Sigmoid colon (tissue), 7 donors: ENCODE measurements at places on chromosomes 1 and 21.
A peak's percentile ranks its signal among the peaks of the same experiment; 100 is the strongest.

DNA sequence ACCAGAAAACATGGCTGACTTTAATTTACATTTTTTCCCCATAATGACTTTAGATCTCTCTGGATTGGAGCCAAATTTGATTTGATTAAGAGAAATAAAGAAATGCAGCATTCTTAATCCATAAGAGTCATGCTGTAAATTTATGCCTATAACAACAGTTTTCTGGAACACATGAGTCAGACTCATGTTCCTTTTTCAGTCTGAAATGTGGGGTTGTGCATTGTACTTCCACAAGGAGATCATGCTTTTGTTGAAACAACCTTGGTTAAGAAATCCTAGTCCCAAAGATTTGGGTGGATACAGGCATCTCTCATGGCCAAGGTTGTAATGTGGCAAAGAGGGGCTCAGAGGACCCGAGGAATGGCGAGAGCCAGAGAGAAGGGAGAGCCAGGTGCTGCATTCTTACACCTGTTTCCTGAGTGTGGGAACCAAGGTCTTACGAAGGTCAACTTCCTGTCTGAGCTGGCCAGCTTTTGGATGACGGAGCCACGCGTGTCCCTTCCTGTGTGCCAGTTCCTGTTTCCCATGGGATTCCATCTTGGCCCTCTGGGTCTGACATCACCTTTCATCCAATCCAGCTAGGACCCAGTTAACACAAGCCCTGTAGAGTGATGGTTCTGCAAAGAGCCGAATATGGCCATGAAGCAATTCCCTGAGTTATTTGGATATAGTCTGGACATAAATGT lies 23.1 kb downstream of the CLDN14 start:
- H3K4me1 ChIP-seq, result no peaks in the 10 kb centered on the region
- no peaks in the 10 kb centered on the region for H3K27me3 ChIP-seq
- no peaks in the 10 kb centered on the region for H3K36me3 ChIP-seq
- peak; percentile 22 for DNase-seq
- no peak overlapping the region for H3K27ac ChIP-seq

DNA sequence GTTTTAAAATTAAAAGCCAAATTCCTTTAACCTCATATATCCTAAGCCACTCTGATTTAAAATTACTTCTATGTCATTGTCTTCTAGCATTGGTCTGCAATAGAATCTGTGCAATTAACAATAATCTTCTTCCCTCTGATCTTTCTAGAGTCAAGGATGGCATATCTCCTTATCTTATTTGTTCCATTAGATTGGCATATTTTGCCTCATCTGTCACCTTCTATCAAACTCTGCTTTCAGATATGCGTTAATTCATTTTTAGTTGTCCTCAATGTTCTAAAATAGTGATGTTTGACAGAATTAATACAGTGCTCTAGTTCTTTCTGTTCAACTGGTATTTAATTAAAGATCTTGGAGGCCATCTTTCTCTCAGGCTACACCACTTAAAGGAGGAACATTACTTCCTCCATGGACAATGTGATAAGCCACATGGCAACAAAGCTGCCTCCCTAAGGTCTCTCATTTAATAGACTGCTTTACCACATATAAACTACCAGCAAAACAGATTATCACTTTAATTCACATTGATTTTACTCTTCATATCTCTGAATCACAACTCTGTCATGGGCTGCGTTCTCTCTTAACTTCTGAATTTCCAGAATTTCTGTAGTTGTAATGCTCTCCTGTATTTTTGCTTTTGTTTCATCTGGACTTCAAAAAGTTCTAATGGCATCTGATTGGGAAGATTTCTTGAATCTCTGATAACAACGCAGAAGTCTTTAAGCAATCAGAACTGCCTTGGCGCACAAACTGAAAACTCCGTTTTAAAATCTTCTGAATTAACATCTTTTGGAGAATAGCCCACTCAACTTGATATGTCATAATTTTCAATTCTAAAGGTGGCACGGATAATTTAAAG lies 2.8 kb downstream of the NRIP1 start:
- H3K36me3 ChIP-seq, result no peaks in the 10 kb centered on the region
- DNase-seq, result no peak
- no peaks in the 10 kb centered on the region for H3K27me3 ChIP-seq
- no peak overlapping the region for H3K4me3 ChIP-seq

- H3K27me3 ChIP-seq, result no peaks in the 10 kb centered on the region
- H3K36me3 ChIP-seq, result peaks cover 11% of the 10 kb centered on the region
- no peak for DNase-seq
- no peaks in the 10 kb centered on the region for H3K4me1 ChIP-seq
- H3K4me3 ChIP-seq, result no peak overlapping the region
Measured at GRCh38 chr1:30880678-30881318, 27.8 kb downstream of the SDC3 start.

DNA sequence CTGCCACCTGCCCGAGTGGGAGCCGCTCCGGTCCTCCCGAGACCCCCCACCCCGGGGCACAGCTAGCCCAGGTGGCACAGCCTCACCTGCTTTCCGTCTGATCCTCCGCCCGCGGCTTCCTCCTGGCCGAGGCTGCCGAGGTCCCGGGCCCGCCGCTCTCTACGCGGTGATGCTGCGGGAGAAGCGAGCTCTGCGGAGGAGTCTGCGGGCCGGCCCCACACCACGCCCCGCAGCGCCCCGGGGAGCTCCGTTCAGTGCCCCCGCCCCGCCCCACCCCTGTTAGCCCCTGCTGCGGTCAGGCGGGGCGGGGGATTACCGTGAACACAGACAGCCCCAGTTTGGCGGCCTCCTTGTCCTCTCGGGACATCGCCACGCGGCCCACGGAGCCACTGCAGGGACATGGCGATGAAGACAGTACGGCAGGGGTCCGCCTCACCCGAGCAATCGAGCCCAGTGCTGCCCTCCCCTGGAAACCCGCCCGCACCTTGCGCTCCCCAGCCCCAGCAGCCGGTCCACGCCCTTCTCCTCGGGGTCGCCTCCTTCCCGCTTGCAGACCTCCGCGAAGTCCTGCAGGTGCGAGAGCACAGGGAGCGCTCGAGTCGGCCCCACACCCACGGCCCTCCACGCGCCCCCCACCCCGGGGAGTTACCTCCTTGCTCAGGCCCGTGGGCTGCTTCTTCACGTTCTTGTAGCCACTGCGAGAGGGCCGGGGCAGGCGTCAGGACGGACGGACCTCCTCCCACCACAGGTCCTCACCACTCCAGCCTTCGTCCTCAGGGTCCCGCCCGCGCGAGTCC lies 933 bp downstream of the C1orf35 start:
- H3K27me3 ChIP-seq, result no peaks in the 10 kb centered on the region
- H3K4me1 ChIP-seq, result no peaks in the 10 kb centered on the region
- H3K4me3 ChIP-seq, result peak overlapping the region; percentile 86
- H3K27ac ChIP-seq, result peak overlapping the region; percentile 98

- H3K4me3 ChIP-seq, result no peak overlapping the region
- no peaks in the 10 kb centered on the region for H3K36me3 ChIP-seq
- H3K27me3 ChIP-seq, result no peaks in the 10 kb centered on the region
Measured at GRCh38 chr1:14470802-14471201, 127.7 kb upstream of the KAZN start.

DNA sequence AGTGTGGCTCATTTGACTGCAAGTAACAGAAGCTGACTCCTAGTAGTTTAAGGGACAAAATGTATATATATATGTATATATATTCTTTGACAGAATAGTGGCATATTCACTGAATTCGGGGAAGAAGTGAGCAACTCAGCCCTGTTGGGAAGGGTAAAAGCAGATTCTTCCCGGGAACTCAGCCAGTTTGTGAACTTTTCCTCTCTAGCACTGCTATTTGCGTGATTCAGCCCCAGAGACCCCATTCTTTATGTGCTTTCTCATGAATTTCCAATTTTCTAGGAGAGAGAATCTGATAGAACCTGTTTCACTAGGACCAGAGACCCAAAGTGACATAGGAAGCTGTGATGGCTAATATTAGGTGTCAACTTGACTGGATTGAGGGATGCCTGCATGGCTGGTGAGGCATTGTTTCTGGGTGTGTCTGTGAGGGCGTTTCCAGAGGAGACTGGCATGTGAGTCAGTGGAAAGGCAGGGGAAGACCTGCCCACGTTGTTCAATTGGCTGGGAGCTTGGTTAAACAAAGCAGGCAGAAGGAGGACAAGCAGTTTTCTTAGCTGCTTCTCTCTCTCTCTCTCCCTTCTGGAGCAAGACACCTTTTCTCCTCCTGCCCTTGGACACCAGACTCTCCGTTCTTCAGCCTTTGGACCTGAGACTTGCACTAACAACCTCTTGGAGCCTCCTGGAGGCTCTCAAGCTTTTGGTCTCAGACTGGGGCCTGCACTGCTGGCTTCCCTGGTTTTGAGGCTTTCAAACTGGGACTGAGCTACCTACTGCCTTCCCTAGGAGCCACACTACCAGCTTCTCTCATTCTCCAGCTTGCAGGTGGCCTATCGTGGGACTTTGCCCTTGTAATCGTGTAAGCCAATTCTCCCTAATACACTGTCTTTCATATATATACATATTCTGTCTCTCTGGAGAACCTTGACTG lies 93.4 kb upstream of the KCNK1 start:
- H3K27ac ChIP-seq, result no peak overlapping the region
- no peak for DNase-seq
- no peaks in the 10 kb centered on the region for H3K4me1 ChIP-seq

- H3K4me1 ChIP-seq, result no peaks in the 10 kb centered on the region
- DNase-seq, result no peak
- H3K4me3 ChIP-seq, result no peak overlapping the region
- H3K27ac ChIP-seq, result no peak overlapping the region
- no peaks in the 10 kb centered on the region for H3K36me3 ChIP-seq
Measured at GRCh38 chr1:94284476-94284875, 47.1 kb upstream of the ARHGAP29 start.

GRCh38 chr1:2866422-2867086 lies 65.1 kb upstream of the TTC34 start:
- DNase-seq, result no peak
- H3K27ac ChIP-seq, result no peak overlapping the region
- H3K4me1 ChIP-seq, result no peaks in the 10 kb centered on the region
- peaks cover 87% of the 10 kb centered on the region for H3K27me3 ChIP-seq
- H3K36me3 ChIP-seq, result no peaks in the 10 kb centered on the region
- no peak overlapping the region for H3K4me3 ChIP-seq

GRCh38 chr1:78292361-78292760 lies 198.4 kb upstream of the PTGFR start:
- H3K4me1 ChIP-seq, result no peaks in the 10 kb centered on the region
- no peaks in the 10 kb centered on the region for H3K36me3 ChIP-seq
- no peak overlapping the region for H3K27ac ChIP-seq
- H3K4me3 ChIP-seq, result no peak overlapping the region
- no peaks in the 10 kb centered on the region for H3K27me3 ChIP-seq

DNA sequence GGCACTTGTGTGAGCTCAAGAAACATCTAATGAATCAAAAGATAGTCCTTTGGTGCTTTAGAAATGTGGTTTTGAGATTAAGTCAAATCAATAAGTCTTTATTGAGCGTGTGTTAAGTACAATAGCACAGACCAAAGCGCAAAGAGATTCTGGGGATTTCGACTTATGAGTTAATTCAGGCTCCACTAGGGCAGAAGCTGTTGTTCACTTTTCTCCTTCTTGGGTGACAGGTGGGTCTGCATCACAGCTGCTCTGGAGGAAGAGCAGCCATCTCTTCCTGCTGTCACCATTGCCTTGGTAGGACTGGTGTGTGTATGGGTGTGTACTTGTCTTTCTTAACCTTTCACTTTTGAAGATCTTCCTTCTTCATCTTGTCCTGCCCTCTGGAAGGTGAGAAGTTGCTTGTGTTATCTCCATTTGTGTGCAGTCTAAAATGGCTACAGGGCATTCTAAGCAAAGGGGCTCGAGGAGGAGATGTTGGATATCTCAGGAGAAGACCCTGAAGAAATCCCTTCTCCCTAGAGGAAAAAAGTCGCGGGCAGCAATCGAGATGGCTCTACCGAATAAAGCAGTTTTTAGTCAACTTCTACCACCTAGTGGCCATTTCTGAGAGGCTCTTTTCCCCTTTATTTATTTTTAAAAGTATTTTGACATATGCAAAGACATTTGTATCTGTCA lies 22.9 kb upstream of the DISC1 start:
- peak overlapping the region; percentile 22 for H3K27ac ChIP-seq
- H3K4me1 ChIP-seq, result no peaks in the 10 kb centered on the region
- H3K27me3 ChIP-seq, result no peaks in the 10 kb centered on the region
- DNase-seq, result no peak
- H3K4me3 ChIP-seq, result peak overlapping the region; percentile 47

DNA sequence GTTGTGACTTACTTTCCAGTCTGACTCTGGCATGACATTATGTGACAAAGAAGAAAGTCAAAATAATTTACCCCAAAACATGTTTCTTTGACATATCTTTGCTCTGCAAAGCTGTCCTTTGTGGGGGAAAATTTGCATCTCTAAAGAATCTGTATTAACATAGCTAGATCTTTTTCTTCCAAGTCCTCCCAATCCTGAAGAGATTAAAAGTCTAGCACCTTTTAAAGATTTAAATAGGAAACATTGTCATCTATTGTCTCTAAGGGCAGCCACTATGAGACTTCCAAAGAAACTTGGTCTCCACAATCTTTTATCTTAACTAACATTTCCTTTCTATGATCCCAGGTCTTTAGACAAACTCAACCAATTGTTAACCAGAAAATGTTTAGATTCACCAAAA lies 16.0 kb downstream of the LRRC3 start:
- H3K36me3 ChIP-seq, result no peaks in the 10 kb centered on the region
- H3K4me3 ChIP-seq, result no peak overlapping the region
- no peak overlapping the region for H3K27ac ChIP-seq
- no peaks in the 10 kb centered on the region for H3K4me1 ChIP-seq
- H3K27me3 ChIP-seq, result no peaks in the 10 kb centered on the region
- DNase-seq, result no peak
